Hippocampal formation (tissue), 2 donors: ENCODE measurements at places on chromosomes 16 and 17.

- DNase-seq: no peak
Measured at GRCh38 chr16:81357711-81358260, 43.0 kb downstream of the GAN start.

- DNase-seq: no peak
Measured at GRCh38 chr17:14306596-14306995, 5.7 kb downstream of the HS3ST3B1 start.

DNA sequence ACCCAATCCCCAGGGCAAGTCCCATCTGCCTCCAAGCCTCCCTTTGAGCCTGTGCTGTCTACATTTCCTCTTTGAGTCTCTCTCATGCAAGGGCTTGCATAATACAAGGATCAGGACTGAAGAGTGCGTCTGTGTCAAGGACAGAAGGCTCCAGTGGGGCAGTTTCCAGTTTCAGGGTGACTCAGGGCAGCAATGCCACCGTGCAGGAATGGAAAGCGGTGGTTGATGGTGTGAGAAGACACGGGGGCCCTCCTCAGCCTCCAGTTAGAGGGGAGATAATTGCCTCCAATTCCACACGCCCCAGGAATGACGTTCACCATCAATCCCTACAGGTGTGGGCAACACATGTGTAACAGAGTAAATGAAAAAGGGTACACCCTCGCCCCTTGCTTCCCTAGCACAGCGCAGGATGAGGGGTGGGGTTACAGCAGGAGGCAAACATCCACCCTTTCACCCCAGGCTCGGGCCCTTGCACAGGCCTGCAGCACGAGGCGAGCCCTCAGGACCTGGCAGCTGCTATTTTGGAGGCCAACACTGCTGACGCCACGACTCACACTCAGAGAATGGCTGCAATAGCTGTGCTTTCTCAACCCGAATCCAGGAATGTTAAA, 24.8 kb upstream of the SLC25A19 start:
- DNase-seq: peak; percentile 42

DNA sequence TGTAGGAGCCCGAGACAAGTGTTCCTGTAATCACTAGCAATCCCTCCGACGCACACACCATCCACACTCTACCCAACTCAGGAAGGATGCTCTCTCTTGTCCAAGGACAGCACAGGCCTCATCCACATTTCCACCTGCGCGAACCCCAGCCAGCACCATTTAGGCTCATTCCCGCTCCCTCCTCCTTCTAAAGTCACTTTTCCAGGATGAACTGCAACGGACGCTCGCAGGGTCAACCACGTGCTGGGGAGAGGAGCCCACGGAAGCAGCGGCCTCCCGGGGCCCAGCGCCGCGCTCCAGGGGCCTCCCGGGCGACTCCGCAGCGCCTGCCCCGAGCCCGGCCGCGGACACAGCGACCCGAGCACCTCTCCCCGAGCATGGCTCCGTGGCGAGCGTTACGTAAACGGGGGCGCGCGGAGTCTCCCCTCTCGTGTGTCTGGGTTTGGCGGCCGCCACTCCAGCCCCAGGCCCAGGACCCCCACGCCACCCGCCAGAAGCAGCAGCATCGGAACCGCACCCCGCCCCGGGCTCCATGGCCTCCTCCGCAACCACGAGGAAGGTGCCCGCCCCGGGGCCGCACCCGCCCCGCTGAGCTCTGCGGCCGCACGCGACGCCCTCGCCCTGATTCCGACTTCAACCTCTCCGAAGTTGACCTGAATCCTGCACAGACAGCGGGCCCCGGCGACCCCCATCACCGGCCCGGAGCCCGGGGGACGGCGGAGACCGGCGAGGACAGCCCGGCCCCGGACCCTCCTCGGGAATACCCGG, 668 bp downstream of the USP36 start:
- DNase-seq: no peak

DNA sequence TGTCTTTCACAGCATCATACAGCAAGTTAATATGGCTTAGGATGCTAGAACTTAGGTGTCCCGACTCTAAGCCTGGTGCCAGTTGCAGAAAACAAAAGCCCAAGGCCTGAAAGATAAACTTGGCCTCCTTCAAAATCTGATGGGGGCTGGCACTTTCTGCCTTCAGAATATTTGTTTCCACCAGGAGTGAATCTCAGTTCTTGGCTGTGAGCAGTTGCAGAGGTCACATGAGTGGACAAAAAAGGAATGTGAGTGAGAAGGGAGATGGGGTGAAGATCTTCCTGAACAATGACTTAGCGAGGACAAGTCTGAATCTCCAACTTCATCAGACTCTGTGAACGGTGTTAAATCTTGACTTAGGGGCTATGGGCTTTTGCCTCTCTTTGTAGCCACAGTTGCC, 46.6 kb downstream of the HOXB1 start:
- no peak for DNase-seq

DNA sequence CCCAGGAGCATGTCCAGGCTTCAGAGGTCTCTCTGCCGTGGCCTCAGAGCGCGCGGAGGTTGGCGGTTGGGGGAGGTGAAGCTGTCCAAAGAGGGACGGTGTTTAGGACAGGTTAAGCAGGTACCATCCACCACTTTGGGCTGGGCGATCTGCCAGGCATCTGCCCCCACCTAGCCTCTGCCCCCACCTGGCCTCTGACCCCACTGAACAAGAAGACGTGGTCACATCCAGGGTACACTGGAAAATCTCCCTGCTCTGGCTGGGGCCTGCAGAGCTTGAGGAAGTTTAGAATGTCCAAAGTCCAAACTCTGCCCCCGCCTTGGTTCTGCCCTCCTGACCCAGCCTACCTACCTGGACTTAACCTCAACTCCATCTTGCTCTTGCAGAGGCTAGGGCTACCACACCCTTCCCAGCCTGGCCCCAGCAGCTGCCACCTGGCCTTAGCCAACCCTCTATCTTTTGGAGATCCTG, 1.6 kb downstream of the ITGA3 start:
- no peak for DNase-seq

- peak; percentile 69 for DNase-seq
Measured at GRCh38 chr17:44219616-44220212, at the start of gene UBTF. Gene UBTF, minus strand, starts transcription at chr17:44219675. Its CDS starts 1,446 bp downstream, at chr17:44218229.

DNA sequence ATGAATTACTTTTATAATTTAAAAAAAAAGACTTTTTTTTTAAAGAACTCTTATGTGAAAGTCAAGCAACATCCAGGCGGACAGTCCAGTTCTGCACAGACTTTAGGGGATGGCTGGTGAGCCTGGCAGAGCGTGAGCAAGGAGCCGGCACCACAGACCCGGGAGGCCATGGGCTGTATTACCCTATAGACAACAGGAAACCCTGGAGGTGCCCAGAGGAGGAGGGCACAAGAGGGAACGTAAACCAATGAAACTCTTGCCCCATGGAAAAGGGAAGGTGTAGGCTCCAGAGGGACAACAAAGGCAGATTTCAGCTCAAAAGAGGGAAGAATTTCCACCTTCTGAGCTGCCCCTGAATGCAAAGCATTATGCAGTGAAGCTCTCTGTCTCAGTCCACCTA, 25.5 kb upstream of the RPH3AL start:
- DNase-seq: no peak

DNA sequence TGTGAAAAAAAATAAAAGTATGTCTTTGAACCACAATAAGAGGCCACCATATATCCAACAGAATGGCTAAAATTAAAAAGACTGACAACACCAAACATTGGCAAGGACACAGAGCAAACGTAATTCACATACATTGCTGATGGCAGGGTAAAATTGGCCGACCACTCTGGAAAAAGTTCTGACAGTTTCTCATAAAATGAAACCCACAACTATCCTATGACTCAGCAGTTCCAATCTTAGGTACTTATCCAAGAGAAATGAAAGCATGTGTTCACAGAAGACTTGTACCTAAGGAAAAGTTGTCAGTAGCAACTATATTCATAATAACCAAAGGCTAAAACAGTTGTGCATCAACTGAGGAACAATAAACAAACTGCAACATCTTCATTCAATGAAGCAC, 357.3 kb upstream of the XYLT1 start:
- DNase-seq: no peak

DNA sequence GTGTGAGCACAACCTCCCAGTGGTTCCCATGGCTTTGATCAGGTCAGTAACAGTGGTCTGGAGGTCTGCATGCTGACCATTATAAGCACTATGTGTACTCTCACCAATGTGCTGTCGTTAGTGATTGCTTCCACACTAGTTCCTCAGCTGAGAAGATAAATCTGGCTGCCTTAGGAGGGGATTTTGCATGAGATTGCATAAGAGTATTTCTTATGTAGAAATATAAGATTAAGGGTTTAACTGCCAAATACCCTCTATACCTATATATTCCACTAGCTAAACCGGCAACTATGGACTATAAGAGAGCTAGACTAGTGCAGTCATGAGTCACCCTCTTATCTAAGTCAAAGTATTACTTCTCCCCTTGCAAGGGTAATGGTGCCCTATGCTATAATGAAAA, 580.2 kb downstream of the CDH11 start:
- no peak for DNase-seq

- DNase-seq: no peak
Measured at GRCh38 chr17:46772475-46773220, 45.8 kb downstream of the WNT3 start.

DNA sequence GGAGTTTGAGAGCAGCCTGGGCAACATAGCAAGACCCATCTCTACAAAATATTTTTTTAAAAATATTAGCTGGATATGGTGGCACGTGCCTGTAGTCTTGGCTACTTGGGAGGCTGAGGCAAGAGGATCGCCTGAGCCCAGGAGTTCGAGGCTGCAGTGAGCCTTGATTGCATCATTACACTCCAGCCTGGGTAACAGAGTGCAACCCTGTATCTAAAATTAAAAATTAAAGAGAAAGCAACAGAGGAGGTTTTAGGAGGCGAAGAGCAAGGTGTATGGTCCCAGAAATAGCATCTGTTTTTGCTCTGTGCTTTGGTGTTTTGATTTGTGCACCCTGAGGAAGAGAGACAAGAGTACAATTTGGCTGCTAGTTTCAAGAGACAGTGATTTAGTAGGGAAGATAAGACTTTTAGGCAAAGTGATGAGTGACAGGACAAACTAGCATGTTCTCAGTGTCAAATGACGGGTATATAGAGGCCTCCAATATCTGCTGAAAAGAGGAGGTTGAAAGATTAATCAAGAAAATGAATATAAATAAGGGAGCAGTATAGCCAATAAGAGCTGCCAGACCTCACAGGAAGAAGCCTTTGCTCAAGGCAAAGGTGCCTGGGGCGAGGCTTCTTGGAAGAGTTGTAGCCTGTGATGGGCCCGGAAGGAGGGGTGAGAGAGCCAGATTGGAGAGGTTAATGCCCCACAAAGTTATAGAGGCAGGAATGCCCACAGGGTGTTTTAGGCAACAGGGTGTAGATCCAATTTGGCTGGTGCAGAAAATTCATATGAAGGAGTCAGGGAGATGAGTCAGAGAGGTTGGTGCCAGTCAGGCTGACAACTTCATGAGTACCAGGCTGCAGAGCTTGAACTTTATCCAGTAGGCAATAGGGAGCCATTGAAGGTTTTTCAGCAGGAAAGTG, 11.4 kb downstream of the HLF start:
- DNase-seq: no peak

GRCh38 chr17:37789021-37789565, 44.2 kb upstream of the HNF1B start:
- DNase-seq: no peak

DNA sequence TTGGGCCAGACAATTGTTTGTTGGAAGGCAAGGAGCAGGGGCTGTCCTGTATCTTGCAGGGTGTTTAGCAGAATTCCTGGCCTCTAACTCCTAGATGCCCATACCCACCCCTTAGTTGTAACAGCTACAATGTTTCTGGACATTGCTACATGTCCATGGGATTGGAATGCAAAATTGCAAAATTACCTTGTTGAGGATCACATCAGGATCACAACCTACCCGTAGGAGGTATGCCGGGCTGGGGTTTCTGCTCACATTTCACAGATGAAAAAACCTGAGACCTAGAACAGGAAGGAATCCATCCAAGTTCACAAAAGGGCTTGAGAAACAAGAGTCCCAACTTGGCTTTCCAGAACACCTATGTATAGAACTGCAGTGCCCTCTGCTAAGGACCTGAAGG, 22.7 kb downstream of the NOG start:
- DNase-seq: no peak

- no peak for DNase-seq
Measured at GRCh38 chr17:66420961-66421371, 118.6 kb downstream of the PRKCA start.

DNA sequence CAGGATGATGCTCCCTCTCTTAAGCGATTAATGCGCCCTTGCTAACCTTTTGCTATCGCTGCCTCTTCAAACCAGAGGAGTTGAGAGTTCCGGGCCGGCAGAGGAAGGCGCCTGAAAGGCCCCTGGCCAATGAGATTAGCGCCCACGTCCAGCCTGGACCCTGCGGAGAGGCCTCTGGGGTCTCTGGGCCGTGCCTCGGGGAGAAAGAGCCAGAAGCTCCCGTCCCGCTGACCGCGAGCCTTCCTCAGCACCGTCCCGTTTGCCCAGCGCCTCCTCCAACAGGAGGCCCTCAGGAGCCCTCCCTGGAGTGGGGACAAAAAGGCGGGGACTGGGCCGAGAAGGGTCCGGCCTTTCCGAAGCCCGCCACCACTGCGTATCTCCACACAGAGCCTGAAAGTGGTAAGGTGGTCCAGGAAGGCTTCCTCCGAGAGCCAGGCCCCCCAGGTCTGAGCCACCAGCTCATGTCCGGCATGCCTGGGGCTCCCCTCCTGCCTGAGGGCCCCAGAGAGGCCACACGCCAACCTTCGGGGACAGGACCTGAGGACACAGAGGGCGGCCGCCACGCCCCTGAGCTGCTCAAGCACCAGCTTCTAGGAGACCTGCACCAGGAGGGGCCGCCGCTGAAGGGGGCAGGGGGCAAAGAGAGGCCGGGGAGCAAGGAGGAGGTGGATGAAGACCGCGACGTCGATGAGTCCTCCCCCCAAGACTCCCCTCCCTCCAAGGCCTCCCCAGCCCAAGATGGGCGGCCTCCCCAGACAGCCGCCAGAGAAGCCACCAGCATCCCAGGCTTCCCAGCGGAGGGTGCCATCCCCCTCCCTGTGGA, 16.0 kb upstream of the STH start:
- no peak for DNase-seq

DNA sequence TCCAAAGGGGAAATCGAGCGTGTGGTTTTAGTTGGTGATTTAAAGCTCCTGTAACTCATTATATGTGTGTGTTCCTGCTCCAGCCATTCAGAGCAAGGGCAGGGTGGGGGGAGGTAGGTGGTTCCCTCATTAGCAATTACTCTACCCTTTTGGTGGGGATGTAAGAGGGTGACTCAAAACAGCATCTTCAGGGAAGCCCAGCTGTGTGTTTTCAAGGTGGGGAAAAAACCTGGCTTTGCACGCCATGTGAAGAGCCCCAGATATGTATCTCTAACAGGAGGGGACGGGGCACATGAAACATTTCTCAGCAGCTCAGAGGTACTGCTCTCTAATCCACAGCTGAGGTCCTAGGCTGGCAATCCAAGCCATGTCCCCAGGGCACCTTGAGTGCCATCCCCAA, 241.3 kb upstream of the ZFHX3 start:
- no peak for DNase-seq
